ENCODE measurements at places on chromosomes 3 and 15. TPM values are rescaled to one million over a fixed set of nuclear protein-coding genes. Genes with fewer than 3 reads are reported as not detected.

DNA sequence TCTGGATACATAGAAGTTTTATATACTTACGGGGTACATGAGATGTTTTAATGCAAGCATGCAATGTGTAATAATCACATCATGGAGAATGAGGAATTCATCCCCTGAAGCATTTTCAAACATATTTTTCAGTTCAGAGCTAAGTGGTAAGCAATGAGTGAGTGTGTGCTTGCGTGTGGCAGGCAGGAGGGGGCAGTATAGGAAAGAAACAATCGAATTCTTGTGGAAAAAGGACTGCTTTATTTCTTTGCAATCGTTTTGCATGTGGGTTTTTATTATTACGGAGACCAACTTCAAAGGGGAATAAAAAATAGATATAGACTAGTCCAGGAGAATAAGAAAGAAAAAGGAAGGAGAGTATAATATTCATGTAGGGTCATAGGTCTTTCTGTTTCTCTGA is 271.6 kb downstream of the CHL1 start:
- no peak for DNase-seq

GRCh38 chr3:107988460-107989175 is 102.2 kb downstream of the CD47 start:
- peak; percentile 50 for DNase-seq

- no peak for DNase-seq
Measured at GRCh38 chr3:31277582-31277981, 255.1 kb upstream of the STT3B start.

- DNase-seq, result no peak
Measured at GRCh38 chr3:13391308-13391707, 28.8 kb downstream of the NUP210 start.

DNA sequence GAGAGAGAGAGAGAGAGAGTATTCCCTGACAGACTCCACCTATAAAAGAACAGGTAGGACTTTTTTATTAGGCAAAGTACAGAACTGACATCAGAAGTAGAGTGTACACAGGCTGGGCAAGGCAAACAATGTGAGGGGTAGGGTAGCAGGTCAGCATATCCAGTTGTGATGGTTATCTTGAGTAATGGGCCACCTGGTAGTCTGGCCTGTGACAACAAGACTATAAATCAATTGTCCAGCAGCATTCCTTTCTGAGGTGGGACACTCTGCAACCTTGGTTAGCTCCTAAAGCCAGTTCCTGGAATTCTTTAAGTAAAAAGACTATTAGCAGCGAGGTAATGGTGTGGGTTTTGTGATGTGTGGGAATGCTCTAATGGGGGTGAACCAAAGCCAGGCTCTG is 14.9 kb upstream of the TMCC1 start:
- no peak for DNase-seq

GRCh38 chr3:76638006-76638405 is 401.9 kb upstream of the ROBO2 start:
- no peak for DNase-seq

- peak; percentile 52 for DNase-seq
Measured at GRCh38 chr3:28317438-28318022, 31.0 kb upstream of the ZCWPW2 start.

DNA sequence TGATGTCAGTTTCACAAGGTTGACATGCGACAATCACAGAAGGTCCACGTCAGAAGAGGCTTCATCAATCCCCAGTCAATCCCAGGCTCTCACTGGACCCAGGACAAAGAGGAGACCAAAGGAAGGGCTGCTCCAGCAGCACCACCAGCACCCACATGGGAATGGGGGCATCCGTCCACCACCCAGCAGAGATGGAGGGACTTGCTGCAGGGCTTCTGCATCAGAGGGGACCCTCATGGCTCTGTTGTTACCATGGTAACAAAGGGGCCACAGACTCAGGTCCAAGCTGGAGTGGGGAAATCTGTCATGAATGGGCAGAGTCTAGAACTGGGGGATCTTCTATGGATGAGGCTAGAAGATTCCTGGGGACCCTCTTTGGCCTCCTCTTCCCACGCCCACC is 13.1 kb downstream of the PLA2G4F start:
- no peak for DNase-seq

GRCh38 chr3:186254676-186255650 is 107.1 kb downstream of the DGKG start:
- DNase-seq, result no peak

GRCh38 chr3:90145094-90145860 is 1037.9 kb downstream of the EPHA3 start:
- peak; percentile 40 for DNase-seq

GRCh38 chr15:32886459-32886858 is 168.7 kb downstream of the GREM1 start:
- DNase-seq, result no peak

DNA sequence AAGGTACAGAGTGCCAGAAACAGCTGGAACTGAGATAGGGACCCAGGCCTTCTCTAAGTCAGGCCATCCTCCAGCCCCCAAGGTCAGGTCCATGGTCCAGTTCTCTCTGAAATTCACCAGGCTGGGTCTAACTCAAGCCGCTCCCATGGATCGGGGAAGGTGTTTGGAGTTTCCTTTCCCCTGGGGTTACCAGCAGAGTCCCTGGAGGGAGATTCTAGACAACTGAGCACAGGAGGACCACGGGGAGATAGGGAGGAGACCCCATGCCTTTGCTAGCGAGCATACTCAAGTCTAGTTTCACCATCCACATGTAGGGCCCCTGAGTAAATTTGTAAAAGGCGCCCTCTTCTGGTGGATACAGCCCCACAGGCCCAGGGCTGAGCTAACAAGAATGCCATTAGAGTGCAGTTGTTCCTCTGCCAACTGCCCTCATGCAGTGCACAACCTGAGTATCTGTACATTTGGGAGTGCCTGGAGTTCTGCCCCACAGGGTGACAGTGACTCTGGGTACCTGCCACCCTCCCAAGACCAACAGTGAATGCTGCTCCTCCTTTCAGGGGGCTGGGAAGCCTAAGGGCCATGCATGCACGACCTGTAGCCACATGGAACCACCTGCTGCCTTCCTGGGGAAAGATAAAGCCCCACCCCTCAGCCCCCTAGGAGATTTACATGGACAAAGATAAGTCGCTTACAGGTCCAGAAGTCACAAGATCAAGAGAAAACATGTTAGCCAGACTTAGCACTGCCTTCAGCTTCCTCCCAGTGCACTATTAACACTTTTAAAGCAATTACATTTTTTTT is 89.0 kb downstream of the IQSEC1 start:
- peak; percentile 49 for DNase-seq

DNA sequence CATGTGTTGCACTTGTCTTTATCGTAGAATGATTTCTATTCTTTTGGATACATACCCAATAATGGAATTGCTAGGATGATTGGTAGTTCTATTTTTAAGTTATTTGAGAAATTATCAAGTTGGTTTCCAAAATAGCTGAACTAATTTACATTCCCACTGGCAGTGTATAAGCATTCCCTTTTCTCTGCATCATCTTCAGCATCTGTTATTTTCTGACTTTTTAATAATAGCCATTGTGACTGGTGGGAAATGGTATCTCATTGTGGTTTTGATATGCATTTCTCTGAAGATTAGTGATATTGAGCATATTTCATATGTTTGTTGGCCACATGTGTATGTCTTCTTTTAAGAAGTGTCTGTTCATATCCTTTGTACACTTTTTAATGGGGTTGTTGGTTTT is 81.7 kb upstream of the NUDT16 start:
- DNase-seq, result no peak

DNA sequence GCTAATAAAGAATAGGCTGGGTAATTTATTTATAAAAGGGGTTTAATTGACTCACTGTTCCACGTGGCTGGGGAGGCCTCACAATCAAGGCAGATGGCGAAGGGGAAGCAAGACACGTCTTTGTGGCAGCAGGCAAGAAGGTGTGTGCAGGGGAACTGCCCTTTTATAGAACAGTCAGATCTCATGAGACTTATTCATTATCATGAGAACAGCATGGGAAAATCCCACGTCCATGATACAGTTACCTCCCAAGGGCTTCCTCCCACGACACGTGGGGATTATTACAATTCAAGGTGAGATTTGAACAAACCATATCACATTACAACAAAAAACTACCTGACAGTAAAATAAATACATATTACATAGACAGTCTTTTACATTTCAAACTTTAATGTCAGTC is 414.9 kb downstream of the NAALADL2 start:
- DNase-seq, result no peak

- no peak for DNase-seq
Measured at GRCh38 chr3:100725935-100726513, 16.7 kb downstream of the TFG start.

- no peak for DNase-seq
Measured at GRCh38 chr3:62100282-62100989, 272.9 kb downstream of the FEZF2 start.

GRCh38 chr3:36489679-36490425 is 109.5 kb downstream of the STAC start:
- no peak for DNase-seq

DNA sequence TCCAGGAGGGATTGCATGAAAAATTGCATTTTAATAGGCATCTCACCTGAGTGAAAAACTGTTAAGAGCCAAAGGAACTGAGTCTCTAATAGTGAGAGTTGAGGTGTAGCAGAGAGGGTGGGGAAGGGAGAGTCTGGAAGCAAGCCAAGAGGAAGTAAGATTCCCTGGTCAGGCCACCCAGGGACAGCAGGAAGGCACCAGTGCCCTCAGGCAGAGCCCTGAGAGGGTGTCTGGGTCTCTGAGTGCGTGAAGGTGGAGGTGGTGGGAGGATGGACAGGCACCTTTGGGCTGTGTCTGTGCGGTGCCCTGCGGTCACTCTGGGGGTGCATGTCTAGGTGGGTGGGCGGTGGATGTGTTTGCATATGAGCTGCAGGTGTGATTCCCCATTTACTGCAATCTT is 300.4 kb upstream of the ROPN1 start:
- DNase-seq, result no peak

GRCh38 chr3:49013738-49014660 is 4.4 kb downstream of the DALRD3 start:
- DNase-seq, result peak; percentile 50

DNA sequence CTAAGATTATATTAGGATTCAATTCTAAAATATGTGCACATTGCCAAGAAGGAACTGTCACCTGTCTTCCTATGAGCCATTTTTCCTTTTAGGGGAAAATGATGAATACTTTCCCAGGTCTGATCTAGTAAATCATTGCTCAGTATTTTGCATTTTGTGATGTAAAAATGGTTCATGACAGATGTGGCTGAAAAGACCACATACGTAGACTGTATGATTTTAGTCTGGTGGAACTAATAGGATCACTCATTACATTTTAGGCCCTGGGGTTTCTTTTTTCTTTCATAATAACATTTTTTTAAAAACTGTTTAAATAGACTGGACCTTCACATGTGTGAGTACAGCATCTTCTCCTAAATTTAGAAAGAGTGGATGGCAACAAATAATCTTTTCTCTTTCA is 201.7 kb upstream of the MLF1 start:
- no peak for DNase-seq

DNA sequence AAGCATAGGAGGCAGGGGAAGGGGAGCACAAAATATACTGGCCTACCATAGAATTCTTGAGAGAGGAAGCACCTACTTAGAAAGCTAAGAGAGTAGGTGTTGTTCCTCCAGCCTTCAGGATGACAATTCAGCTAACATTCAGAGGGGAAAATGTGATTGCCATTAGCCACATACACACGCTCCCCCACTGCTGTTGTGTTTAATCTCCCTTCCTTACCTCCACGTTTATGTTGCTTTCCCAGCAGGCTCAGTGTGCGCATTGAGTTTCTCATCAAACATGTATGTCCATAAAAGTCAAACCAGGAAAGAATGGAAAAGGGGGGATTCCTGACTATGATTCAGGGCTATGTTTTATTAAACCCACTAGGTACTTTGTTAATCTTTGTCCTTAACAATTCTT is 145.2 kb upstream of the CHRM5 start:
- no peak for DNase-seq

DNA sequence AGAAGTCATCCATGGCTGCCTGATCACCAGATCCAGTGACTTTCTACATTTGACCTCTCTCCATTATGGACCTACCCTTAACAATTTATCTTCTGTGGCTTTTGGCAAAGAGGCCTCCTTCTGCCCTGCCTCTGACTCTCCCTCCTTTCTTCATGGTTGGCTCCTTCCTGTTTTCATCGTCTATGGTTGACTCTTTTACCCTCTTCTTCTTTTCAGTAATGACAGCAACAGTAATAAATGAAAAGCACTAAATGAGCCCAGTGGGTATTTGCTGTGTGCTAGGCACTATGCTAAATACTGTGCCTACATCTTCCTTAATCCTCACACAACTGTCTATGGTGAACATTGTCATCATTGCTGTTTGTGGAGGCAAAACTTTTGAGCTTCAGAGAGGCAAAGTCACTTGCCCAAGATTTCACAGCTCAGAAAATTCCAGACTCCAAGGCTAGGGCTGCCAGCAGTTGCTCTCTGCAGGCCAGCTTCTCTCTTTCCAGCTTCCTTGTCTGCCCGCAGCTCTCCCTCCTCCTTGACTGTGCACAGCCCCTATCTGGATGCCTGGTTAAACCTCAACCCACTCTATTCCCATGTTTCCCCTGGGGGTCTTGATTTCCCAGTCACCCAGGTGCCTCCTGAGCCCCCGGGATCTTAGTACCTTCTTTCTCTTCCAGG is 24.6 kb downstream of the ITPR1 start:
- no peak for DNase-seq

- DNase-seq, result no peak
Measured at GRCh38 chr3:158084651-158085050, 21.6 kb downstream of the SHOX2 start.

GRCh38 chr3:195929452-195929851 is 21.1 kb upstream of the TNK2 start:
- no peak for DNase-seq

GRCh38 chr3:127544803-127545201 is 45.7 kb downstream of the TPRA1 start:
- no peak for DNase-seq

DNA sequence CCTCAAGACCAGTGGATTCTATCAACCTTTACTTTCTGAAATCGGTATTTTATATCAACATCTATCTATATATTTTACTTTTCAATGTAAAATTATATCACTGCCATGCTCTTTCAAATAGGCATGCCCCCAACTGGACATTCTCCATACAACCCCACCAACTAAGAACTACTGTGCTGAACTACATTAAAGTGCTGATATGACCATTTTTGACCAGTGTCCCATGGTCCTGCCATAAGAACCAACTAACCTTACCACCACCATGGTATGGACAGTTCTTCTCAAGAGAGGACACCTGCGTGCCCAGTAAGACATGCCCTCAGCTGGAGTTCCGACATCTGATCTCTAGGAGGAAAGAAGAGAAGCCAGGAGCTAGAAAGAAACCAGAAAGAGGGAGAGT is 15.6 kb downstream of the POMGNT2 start:
- DNase-seq, result no peak

DNA sequence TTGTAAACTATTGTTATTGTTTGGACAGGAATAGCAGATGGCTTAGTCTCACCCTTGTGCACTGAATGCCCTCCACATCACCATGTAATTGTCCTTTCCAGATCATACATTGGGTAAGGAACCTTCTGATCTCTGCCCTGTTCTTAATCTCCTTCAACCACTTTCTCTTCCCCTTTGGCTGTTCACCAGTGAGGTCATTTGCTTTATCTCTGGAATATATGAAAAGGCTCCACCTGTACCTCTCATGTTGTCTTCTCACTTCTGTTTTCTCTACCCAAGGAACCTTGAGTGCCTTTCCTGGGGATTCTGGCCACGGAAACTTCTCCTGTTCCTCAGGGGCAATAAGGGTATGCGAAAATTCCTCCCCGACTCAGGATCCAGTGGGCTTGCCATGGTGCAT is 28.5 kb downstream of the MCTP2 start:
- DNase-seq, result no peak

GRCh38 chr15:92963794-92964193 is 63.7 kb downstream of the CHD2 start:
- no peak for DNase-seq

The XIRP1 gene
- 4.1 TPM for total RNA-seq

The RPP25 gene
- 9.1 TPM for total RNA-seq

The ST8SIA2 gene
- 12.7 TPM for total RNA-seq

The SMCO1 gene
- not detected for total RNA-seq

The LIPC gene
- total RNA-seq, result 1.3 TPM

The PRSS50 gene
- not detected for total RNA-seq
